ENCODE measurements at places on chromosomes 1 and 21.

GRCh38 chr1:229208481-229208880 lies 62.4 kb upstream of the RAB4A start:
- no peak for DNase-seq

GRCh38 chr1:38265293-38266196 lies 219.0 kb upstream of the POU3F1 start:
- no peak for DNase-seq

- no peak for DNase-seq
Observed at GRCh38 chr1:62621907-62622306, 24.6 kb downstream of the ANGPTL3 start.

DNA sequence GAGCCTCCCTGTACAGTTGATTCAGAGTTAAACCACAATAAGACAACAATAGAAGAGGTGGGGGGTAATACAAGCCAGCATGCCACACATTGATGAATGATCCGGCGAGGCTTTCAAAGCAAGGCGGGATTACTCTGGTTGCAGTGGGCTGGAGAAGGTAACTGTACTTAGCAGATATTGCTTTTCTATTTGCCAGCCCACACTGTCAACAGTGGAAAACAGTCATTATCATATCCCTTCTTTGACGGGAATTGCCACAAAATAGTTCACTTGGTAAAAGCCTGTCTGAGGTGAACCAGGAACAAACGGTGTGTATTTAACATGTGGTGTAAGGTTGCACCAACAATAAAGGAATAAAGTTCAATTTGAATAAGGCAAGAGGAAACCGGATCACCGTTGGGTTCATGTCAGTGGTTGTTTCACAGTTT lies 5.8 kb upstream of the KCNJ15 start:
- DNase-seq, result no peak

DNA sequence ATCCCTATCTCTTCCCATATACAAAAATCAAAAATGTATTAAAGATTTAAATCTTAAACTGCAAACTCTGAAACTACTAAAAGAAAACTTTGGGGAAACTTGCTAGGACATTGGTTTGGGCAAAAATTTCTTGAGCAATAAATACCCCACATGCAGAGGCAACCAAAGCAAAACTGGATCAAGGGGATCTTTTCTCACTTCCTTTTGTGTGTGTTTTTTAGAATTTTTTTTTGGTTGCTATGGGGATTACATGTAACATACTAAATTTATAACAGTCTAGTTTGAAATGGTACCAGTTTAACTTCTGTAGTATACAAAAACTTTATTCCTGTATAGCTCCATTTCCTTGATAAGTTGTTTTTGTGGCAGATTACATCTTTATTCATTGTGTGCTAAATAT lies 16.8 kb downstream of the MAST2 start:
- DNase-seq, result no peak

- DNase-seq, result no peak
Observed at GRCh38 chr21:43814215-43815106, 25.1 kb downstream of the RRP1 start.

DNA sequence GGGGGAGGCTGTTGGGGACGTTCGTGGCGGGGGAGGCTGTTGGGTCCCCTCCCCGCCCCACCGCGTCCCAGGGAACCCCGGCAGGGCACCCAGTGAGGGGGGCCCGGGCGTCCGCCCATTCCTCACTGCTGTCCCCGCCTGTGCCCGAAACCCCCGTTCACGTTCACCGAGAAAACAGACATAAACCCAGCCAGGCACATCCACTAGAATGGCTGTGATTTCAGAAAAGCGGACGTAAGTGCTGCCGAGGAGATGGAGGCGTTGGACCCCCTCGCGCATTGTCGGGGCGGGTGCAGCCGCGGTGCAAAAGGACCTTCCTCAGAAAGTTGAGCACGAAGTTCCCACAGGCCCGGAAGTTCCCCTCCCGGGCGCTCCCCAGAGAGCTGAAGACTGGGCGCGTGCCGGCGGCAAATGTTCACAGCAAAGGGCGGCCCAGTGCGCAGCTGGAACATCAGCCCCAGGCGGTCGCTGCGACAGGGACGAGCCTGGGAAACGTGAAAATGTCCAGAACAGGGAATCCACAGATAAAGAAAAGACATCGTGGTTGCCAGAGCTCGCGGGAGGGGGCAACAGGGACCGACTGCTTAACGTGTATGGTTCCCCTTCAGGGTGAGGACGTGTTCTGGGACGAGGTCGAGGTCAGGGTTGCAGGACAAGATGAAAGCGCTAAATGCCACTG lies 18.5 kb upstream of the SAMD11 start:
- no peak for DNase-seq

DNA sequence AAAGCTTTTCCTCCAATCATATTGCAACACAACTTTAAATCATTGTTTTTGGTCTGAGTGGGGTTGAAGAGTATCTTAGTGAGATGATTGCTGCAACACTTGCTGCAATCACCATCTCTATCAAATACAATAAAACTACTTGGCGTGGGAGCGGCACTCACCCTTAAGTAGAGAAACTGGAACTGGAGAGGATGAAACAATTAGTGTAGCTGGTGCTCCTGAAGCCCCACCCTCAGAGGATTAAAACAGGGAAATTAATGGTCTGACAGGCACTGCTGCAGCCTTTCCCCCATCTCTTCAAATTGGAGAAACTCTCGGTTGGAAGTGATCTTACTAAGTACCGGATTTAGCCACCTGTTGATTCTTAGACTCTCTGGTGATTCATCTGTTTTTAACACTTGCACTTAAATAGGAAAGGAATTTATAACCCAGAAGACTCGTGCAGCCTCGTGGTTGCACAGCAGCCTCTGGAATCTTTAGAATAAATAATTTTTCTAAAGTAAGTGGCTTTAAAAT lies 80.5 kb upstream of the KIF26B start:
- no peak for DNase-seq

- DNase-seq, result no peak
Observed at GRCh38 chr1:47745715-47746609, 251.2 kb downstream of the TRABD2B start.

DNA sequence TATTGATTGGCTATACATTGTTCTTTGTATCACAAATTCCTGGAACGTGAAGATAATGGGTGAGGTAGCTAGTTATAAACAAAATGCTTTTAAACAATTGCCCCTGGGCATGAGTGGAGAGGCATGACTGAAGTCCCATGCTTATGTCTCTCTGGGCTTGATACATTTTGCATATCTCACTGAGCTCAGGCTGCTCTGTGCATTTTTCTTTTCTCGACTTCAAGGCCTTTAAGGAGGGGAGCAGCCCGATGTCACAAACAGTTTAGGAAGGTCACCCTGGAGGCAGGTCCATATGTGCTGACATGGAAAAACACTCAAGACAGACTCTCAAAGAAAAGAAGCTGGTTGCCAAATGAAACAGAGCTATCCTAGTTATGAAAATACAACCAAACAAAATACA lies 80.1 kb upstream of the PUM1 start:
- DNase-seq, result no peak

DNA sequence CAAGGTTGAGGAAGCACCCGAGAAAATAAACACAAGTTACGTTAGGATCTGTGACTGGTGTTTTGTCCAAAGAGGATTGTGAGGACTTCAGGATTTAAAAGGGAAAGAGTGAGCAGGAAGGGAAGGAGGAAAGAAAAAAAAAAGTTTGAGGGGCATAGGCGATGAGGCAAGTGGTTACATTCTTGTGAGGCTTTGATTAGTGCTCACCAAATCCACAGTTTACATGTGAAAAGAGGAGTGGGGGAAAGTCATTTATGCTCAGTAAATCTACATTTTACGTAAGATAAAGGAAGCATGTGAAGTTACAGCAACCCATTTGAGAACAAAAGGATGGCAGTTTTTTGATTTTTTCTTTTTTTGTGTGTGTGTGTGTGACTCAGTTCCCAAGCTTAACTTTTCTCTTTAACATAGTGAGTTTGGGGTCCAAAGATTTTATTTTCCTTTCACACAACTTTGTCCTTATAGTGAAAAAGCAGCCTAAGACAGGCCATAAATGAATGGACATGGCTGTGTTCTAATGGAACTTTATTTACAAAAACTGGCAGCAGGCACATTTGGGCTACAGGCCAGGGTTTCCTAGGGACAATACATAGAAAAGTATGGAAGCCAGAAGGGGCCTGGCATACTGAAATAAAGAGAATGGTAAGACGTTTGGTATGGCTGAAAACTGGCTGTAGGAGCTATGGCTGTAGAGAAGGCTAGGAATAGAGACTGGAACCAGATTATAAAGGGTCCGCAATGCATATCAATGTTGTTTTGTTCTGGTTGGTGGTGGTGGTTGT lies 121.7 kb downstream of the FGGY start:
- no peak for DNase-seq

Data from vagina (tissue), 2 donors.